ENCODE measurements at places on chromosomes 3 and 15.
A peak's percentile ranks its signal among the peaks of the same experiment; 100 is the strongest.

GRCh38 chr3:71901645-71902044 is 116.7 kb upstream of the PROK2 start:
- no peak for DNase-seq

GRCh38 chr3:148697306-148698189 is at the start of gene AGTR1:
TSS of gene AGTR1 (plus strand) at chr3:148697903. CDS start at chr3:148741036, 43,133 bp downstream.
- DNase-seq = no peak

GRCh38 chr15:48646331-48646730 is 822 bp upstream of the FBN1 start:
- no peak for DNase-seq

GRCh38 chr3:32432711-32433530 is 41.3 kb downstream of the CMTM7 start:
- DNase-seq = no peak

GRCh38 chr3:111904376-111905241 is 45.5 kb downstream of the PHLDB2 start:
- no peak for DNase-seq

DNA sequence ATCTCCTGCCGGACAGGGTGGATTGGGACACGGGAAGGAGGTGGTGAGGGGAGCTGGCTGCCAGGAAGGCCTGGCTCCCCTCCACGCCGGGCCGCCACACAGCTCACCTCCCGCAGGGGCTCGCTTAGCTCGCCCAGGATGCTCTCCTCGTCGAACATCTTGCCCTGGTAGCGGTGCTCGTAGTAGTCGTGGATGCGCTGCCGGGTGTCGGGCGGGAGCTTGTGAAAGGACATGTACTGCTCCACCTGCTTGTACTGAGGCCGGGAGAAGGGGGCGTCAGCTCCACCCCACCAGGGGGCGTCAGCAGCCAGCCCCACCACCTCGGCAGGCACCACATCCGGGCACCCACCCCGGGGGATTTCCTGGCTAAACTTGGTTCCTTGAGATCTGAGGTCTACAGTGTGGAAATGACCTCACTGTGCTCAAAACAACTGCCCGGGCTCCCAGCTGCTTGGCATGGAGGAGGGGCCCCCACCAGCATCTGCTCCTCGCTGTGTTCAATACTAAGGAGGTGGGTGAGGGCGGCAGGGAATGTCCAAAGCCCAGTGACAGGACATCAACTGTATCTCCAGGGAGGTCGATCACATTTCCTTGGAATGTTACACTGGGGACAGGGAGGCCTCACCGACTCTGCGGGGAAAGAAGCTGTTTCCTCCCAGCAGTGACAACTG is 43.4 kb downstream of the HCN4 start:
- no peak for DNase-seq

DNA sequence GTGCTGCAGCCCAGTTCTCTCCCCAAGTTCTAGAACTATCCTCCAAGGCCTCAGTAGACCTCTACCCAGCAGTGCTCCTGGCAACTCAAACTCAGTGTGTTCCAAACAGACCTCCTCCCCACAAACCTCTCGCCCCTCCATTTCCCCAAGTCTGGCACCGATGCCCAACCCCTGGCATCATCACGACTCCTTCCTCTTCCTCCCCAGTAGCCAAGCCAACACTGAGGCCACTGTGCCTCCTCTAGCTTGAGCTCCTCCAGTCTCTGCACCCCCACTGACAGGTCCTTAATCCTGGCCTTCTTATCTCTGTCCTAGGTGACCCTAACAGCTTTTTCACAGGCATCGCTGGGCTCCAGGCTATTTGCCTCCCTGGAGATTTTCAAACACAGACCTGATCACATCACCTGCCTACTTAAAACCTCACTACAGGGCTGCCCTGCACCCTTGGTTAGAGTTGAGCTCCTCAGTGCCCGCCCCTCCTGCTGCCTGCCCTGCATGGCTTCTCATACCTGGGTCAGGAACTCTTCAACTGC is 6.8 kb downstream of the ARPIN start:
- no peak for DNase-seq

GRCh38 chr3:42575137-42575741 is 6.5 kb downstream of the SEC22C start:
- no peak for DNase-seq

- DNase-seq = no peak
Measured at GRCh38 chr3:58250093-58250707, 12.6 kb downstream of the ABHD6 start.

DNA sequence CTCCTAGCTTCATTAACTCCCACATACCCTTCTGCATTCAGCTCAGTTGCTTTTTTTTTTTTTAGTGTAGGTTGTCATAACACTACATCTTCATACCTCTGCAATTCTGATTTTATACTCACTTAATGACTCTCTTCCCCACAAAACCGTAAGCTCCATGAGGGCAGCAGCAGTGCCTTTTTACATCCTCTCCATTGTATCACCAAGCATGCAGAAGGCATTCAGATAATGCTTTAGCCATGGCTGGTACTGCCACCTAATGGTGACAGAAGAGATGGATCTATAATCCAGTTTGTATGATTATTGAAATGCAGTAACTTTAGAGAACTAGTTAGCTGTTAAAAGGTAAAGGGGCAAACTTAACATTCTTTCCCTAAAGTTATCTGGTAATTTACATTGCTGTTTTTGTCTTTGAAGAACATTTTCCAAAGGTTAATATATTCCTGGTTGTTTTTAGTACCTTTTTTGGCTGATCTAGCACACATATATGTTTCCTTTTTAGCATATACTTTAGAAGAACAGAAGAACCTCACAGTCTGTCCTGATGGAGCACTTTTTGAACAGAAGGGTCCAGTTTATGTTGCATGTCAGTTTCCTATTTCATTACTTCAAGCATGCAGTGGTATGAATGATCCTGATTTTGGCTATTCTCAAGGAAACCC is 36.8 kb downstream of the ATP1B3 start:
- peak; percentile 7 for DNase-seq

GRCh38 chr3:34377961-34378360 is 579.5 kb downstream of the PDCD6IP start:
- no peak for DNase-seq

DNA sequence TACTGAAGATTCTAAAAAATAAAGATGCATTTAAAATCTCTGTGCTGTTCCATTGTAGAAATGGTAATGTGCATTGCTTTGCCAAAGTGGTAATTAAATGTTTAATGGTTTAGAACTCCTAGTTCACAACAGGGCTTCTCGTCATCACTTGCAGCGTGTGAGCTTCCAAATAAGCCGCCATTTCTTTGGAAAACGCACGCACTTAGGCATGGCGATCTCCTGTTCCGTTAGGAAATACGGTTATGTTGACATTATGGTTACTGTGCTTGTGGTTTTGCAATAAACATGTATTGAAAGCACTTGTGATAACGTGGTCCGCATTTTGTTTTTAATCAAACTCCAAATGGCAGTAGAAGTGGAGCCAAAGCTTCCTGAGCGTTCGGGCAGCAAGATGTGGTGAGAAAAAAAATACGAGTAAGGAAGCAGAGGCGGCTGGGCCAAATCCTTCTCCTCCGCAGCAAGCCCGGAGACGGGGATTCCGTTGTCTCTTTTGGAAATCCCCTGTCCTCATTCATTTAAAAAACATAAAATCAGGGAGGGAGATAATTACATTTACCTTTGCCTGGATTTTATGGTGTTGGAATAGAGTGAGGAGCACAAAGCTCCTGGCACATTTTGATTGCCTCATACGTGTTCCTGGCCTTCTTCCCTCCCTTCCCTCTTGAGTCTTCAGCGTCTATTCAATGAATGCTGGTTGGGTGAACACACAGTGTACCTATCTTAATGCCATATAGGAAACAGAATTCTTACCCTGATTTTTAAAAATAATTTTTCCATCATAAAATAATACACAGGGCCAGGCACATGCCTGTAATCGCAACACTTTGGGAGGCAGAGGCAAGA is 97.5 kb downstream of the SLC49A4 start:
- no peak for DNase-seq

- DNase-seq = peak; percentile 61
Measured at GRCh38 chr15:69729167-69729748, 276.6 kb downstream of the RPLP1 start.

- no peak for DNase-seq
Measured at GRCh38 chr3:190502946-190503345, 10.9 kb upstream of the IL1RAP start.

GRCh38 chr15:41732483-41732882 is 41.8 kb upstream of the MAPKBP1 start:
- DNase-seq = no peak

- no peak for DNase-seq
Measured at GRCh38 chr3:176909044-176909443, 288.2 kb downstream of the TBL1XR1 start.

- no peak for DNase-seq
Measured at GRCh38 chr3:116198087-116198486, 247.2 kb downstream of the LSAMP start.

Data from stimulated activated CD8-positive, alpha-beta memory T cell treated with anti-CD3 and anti-CD28 coated beads, Interleukin-4, amount 100 ng/mL, for 24 hours (primary cell).